ENCODE measurements at places on chromosomes 2 and 18. TPM values are rescaled to one million over a fixed set of nuclear protein-coding genes. Genes with fewer than 3 reads are reported as not detected.

SNED1 gene
- 12.0 TPM for total RNA-seq

DNA sequence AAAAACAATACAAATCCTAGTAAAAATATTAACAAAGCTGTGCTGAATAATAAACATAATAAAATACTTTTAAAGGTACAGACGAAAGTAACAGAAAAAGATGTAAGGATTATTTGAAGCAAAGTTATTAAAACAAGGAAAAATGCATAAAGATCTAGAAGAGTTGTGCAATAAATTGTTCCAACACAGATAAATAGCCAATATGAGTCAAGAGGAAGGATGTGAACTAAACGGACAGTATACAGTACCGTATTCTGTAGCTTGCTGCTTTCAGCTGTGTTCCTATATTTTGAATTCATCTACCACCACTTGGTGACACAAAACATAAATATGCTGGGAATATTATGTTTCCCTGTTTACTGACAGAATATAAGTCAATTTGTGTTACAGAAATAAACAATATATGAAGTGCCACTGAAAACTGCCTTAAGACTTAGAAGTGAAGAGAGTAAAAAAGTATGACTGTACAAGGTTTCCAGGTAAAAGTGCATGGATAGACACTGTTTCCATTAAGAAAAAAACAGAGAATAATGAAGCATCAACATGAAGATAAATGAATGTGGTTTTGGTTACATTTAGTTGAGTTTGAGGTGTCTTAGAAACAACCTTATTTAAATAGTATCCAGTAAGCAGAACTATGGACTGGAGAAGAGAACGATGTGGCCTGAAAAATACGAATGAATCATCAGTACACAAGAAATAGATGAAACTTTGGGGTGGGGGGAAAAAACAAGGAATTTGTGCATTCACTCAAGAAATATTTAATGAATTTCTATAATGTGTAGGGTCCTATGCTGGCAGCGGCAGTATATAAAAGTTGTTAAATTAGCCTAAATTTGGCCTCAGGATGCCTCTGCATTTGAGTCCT is 13.1 kb downstream of the PPP3R1 start:
- DNase-seq, result no peak

- peak; percentile 27 for DNase-seq
Measured at GRCh38 chr2:85785027-85785822, 31.4 kb downstream of the ATOH8 start.

DNA sequence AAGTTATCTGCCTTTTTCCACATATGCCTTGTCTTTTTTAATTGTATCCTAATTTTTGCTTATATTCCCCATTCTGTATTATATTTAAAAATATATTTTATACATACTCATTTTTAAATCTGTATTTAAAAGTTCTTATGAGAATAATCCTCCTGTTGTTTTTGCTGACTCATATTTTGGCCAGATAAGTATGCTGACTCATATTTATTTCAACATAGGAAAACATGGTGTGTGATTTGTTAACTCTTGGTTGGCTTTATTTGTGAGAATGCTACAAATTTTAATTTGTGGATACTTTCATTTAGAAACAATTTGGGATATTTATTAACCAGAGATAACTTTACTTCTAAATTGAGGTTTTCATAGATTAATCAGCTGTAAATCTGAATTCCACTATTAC is 587.7 kb downstream of the CPS1 start:
- DNase-seq, result no peak

BARD1 gene
- 37.7 TPM for total RNA-seq

DNA sequence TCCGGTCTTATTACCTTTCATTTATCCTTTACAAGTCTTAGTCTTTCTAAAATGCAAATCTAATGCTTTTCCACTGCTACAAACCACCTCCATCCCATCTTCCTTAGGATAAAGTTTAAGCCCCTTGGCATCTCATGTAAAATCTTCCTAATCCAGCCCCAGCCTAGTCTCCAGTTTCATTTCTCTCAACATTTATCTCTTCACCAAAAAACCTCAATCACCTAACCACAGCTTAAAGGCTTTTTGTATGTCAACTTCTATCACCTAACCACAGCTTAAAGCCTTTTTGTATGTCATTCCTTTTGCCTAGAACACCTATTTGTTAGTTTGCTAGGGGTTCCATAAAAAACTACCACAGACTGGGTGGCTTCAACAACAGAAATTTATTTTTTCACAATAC is 4.2 kb downstream of the TRAK2 start:
- DNase-seq, result no peak

GRCh38 chr2:222440673-222441422 is 16.5 kb downstream of the SGPP2 start:
- no peak for DNase-seq

DNA sequence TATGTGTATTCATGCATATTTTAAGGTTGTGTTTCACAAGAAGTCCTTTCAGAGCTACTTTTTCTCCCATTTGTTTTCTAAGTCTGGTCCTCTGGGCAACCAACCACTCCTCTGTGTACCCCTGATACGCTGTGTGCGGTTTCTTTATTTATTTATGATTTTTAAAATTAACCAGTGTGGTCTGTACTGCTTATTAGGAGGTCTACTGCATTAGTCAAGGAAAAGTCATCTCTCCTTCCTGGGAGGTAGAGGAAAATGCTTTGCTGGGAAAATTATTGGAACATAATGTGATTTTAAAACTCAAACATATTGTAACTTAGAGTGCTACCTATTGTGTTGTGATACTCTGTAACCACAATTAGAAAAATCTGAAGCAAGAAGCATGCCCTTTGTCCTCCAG is 1404.3 kb downstream of the SUCLG1 start:
- DNase-seq, result no peak

ALLC gene
- total RNA-seq, result not detected

GRCh38 chr2:84847326-84848050 is 33.4 kb downstream of the TRABD2A start:
- DNase-seq, result no peak

HOXD8 gene
- total RNA-seq, result not detected

GRCh38 chr18:8584798-8585197 is 24.4 kb upstream of the RAB12 start:
- no peak for DNase-seq

ADRA2B gene
- not detected for total RNA-seq

GRCh38 chr2:10504370-10504993 is 56.4 kb upstream of the ODC1 start:
- no peak for DNase-seq

ANKRD30B gene
- total RNA-seq, result 3.0 TPM

DNA sequence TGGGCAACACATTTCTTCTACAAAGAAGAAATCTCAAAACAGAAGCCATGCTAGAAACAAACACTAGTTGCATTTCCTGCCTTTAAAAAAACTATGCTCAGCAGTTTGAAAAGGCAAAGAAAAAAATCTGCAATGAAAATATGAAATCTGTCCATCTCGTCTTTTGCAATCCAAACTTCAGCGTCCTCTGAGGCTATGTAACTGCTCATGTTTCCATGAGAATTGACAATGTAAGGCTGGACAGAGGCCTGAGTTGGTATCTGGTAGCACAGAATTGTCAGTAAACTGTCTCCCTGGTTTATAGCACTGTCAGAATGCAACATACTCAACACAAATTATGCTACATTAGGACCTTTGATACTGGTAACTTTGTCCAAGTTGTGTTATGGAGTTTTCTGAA is 429.9 kb downstream of the ARHGAP15 start:
- no peak for DNase-seq

GRCh38 chr2:228268301-228268700 is 86.8 kb upstream of the SPHKAP start:
- DNase-seq, result no peak

- no peak for DNase-seq
Measured at GRCh38 chr2:215060861-215061536, 77.4 kb downstream of the ABCA12 start.

NHEJ1 gene
- 18.1 TPM for total RNA-seq

PKP4 gene
- 66.8 TPM for total RNA-seq

ARL4C gene
- 17.5 TPM for total RNA-seq

GRCh38 chr2:181724662-181725061 is 44.3 kb upstream of the NEUROD1 start:
- DNase-seq, result no peak

GPAT2 gene
- total RNA-seq, result 1.2 TPM

BMP10 gene
- not detected for total RNA-seq

GKN1 gene
- not detected for total RNA-seq

DNA sequence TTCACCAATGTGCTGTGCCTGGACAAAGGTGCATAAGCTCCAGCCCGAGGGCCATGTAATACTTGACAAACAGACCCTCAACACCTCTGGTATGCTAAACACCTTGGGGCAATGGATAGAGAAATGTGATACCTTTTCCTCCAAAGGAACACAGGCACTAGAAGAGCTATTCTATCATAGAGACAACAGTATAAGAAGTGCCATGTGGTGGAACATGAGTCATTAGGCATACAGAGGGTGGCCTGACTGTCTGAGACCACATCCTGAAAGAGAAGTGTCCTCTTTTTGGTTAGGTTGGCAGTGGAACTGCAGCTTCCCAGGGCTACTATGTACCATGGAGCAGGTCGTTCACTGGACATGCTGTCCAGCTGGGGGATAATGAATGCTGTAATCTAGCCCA is 153.9 kb downstream of the INSIG2 start:
- no peak for DNase-seq

DNA sequence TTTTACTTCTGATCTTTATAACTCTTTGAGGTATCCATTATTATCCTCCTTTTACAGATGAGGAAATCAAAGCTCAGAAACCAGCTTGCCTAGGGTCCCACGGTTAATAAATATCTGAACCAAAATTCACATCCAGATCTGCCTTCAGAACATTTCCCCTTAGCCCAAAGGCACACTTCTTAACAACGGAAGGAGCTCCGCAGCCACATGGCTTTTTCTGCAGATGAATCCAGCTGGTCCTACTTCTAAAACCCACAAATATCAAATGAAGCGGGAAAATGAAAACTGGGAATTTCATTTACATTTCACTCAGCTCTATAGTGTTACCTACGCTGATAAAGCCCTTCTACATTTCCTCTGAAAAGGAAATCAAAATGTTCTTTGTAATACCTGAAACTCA is 357.0 kb upstream of the ID2 start:
- no peak for DNase-seq

G6PC2 gene
- total RNA-seq, result not detected

METTL8 gene
- 18.0 TPM for total RNA-seq

DNA sequence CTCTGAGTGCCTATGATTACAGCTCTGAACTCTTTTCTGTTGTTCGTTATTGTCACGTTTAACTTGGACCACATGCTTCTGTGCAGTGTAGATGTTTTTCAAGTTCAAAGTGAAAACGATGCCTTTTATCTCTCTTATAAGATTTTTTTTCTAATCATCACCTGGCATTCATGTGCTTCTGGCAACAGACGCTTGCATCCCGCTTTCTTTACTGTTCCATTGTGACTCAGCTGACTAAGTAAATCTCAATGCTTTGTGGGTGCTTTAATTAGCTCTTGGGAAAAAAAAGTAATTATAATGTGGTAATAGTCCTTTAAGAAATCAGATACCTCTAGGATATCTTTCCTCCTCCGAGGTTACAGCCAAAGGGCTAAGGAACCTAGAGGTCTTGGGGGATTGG is 31.2 kb upstream of the RMP24 start:
- no peak for DNase-seq

GRCh38 chr2:73297151-73297559 is 3.8 kb upstream of the EGR4 start:
- DNase-seq, result peak; percentile 58

CRYGD gene
- total RNA-seq, result 1.9 TPM

DNA sequence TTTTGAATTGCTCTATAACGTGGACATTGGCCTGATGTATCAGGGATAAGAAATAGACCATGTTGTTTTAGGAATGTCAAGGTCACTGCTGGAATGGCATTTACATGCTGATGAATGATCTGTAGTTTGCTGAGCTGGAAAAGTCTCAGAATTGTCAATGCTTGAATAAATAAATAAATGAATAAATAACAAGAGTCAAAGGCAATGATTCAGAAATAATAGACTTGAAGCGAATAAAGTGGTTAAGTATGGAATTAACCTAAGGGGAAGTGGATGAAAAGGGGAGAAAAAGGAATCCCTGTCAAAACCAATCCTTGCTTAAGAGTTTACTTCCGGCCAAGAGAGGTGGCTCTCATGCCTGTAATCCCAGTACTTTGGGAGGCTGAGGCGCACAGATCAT is 1620.0 kb downstream of the SUCLG1 start:
- DNase-seq, result no peak

DNA sequence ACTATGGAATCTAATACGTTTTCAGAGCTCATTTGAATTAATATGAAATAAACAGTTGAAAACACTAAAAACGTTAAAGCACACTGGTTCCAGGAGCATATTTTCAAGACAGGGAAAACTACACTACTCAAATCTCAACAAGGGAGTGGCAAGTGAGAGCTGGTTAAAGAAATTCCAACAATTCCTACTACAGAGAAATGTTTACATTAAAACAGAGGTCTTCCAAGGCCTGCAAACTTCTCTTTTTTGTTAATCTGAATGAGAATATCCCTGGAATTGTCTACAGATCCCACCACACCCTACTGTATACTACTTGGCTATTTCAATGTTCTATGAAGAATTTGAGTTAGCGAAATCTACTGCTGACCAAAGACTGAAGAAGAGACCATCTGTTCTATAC is 231.5 kb downstream of the ZEB2 start:
- DNase-seq, result no peak

- no peak for DNase-seq
Measured at GRCh38 chr2:226782092-226782713, 17.4 kb downstream of the IRS1 start.

DNA sequence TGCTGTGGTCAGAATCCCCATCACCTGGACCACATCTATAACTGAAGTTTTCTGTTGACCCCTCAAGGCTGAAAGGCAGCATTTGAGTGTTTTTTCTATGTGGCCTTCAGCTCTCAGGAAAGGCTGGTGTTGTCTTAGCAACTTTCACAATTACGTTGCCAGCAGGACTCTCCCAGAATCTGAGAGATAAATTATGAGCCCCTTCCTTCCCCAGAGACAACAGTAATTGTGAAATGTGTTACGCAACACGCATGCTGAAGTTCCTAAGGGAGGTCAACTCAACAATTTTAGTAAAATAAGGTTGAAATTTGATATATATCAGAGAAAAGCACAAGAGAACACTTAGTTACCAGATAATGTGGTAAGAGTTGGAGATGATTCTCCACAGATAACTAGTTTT is 216.5 kb upstream of the SLC8A1 start:
- DNase-seq, result no peak

GRCh38 chr18:57687970-57688369 is 66.3 kb upstream of the NARS1 start:
- DNase-seq, result no peak

- DNase-seq, result no peak
Measured at GRCh38 chr2:120798567-120799247, 63.0 kb downstream of the GLI2 start.

KLHL30 gene
- total RNA-seq, result not detected

DNA sequence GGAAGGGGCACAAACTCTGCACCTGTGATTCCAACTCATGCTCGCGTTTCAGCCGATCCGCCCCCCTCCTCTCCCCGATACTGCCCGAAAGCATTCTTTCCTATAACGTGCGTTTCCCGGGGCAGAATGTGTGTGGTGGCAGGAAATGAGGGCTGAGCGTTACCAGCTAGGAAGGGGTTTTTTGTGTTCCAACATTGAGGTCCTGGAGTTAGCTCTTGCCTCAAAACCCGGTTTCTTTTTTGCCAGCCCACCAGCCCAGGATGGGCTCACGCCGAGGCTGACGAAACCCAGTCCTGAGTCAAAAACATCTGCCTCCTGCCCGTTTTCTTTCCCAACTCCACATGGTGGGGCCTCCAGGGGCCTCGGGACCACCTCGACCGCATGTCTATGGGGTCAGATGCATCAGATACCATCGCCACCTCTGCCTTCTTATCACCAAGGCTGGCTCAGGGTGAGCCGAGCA is 113.7 kb upstream of the COPS8 start:
- DNase-seq, result no peak

RAX gene
- total RNA-seq, result 2.0 TPM

- DNase-seq, result no peak
Measured at GRCh38 chr18:22451796-22452195, 34.1 kb upstream of the CTAGE1 start.
